Kidney tubule cell (primary cell): ENCODE measurements at places on chromosomes 11 and 22.

GRCh38 chr11:6727971-6728760 is 43.6 kb downstream of the OR2AG2 start:
- DNase-seq = no peak

DNA sequence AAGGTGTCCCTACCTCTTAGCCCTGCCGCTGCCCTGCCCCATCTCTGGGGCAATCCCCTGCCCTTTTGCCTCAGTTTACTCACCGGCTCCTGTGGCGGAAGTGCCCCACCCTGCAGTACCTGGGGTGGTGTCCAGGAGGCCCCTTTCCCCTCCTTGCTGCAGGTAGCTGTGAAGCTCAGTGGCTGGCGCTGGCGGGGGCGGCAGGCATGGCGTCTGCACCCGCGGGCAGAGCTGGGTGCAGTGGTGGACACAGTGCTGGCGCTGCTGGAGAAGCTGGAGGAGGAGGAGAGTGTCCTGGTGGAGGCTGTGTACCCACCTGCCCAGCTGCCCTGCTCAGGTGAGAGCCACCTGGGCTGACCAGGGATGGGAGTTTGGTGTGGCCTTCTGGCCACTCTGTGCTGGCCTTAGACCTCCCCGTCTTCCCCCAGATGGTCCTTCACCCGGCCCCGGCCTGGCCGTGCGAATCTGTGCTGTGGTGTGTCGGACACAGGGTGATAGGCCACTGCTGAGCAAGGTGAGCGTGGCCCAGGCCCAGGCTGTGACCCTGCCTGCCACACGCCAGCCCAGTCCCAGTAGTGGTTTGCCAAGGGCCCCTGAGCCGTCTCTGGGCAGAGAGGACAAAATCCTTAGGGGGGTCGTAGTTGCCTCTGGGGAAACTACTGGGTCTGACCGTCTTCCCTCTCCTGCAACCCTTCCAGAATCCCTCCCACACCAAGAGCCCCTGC is 4.0 kb downstream of the CARNS1 start:
- no peak for DNase-seq

- no peak for DNase-seq
Observed at GRCh38 chr22:27487600-27488452, 313.7 kb downstream of the MN1 start.

DNA sequence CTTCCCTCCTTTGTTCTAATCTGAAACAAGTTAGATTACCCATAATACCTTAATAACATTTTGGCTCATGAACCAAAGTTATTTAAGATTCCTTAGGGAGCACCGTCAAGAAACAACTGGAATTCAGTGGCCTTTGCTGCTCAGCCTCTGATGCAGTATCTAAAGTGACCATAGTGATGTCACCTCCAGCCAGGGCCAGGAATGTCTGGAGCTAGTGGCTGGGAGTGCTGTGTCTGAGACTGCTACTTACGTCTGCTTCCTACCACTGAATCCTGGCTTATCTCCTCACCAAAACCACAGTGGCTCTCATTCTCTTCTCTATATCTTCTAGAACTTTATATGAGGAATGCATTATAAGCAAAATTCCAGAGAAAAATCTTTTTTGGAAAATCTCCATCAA is 658.0 kb downstream of the DLG2 start:
- DNase-seq = peak; percentile 7

GRCh38 chr22:20642668-20643179 is 131.2 kb upstream of the SERPIND1 start:
- no peak for DNase-seq

GRCh38 chr11:86571273-86571948 is 101.0 kb downstream of the ME3 start:
- DNase-seq = peak; percentile 43

DNA sequence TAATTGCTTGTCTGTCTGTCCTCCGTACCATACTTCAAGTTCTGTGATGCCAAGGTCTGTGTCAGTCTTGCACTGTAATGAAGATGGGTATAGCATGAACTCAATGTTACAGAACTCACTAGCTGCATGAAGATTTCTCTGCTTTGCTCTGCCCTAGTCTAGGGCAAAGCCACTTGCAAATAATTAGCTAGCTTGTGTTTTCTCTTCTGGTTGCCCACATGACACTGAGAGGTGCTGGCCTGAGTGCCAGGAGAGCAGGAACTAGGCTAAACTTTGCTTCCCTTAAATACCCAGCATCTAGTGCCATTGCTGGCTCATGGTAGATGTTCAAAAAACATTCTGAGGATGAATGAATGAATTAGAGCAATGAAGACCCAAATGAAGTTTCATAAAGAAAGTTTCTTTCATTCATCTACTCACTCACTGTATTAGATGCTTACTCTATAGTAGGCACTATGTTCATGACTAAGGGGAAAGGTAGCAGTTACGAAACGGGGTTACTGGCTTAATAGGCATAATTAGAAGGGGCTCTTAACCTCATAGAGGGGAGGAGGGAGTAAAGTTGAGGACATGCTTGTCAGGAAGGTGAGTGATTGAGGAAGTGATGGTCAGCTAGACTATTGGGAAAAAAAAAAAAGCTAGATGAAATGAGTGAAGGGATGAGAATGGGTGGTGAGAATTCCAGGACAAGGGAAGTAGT is 4.4 kb upstream of the ENDOD1 start:
- DNase-seq = peak; percentile 72
